HFFc6 (cell line): ENCODE measurements at places on chromosomes 11 and 22. TPM values are rescaled to one million over a fixed set of nuclear protein-coding genes. Genes with fewer than 3 reads are reported as not detected.

Gene OR8G5
- not detected in 3 replicates for total RNA-seq

Gene SCGB1D2
- total RNA-seq: not detected in 3 replicates

Gene VPREB1
- total RNA-seq: not detected in 3 replicates

DNA sequence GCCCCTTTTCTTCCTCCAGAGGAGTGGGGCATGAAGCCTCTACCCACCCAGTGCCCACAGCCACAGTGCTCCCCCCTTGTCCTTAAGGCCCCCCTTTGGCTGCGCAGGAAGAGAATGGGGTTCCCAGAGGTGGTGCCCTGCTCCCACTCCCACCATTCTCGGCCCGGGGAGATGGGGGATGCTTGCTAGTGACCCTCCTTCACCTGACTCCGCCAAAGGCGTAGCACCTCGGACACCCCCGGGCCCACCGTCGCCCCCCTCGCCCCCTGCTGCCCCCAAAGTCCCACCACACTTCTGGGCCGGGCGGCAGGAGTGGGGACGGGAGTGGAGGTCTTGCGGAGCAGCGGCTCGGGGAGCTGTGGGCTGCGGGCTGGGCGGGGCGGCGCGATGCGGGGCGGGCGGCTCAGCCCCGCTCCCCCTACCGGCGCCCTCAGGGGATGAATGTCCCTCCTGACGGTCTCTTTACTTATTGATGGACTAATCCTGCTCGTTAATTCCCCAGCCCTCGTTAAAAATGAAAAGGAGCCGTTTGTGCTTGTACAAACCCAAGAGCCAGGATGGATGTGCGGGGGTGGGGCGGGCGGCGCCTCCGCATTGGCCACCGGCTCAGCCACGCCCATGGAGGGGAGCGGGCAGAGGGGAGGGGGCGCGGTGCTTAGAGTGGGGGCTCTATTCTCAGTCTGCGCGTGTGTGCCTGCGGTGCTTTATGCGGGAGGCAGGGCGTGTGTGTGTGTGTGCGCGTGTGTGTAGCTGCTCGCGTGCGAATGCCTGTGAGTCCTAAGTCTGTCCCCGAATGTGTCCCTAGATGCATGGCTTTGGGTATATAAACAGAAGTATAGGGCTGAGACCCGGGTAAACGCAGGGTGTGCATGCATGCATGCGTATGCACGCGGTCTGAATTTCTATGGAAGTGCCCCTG, 25.6 kb downstream of the SYT7 start:
- DNase-seq: no peak

GRCh38 chr11:115926601-115927000, 422.4 kb upstream of the CADM1 start:
- DNase-seq: no peak

DNA sequence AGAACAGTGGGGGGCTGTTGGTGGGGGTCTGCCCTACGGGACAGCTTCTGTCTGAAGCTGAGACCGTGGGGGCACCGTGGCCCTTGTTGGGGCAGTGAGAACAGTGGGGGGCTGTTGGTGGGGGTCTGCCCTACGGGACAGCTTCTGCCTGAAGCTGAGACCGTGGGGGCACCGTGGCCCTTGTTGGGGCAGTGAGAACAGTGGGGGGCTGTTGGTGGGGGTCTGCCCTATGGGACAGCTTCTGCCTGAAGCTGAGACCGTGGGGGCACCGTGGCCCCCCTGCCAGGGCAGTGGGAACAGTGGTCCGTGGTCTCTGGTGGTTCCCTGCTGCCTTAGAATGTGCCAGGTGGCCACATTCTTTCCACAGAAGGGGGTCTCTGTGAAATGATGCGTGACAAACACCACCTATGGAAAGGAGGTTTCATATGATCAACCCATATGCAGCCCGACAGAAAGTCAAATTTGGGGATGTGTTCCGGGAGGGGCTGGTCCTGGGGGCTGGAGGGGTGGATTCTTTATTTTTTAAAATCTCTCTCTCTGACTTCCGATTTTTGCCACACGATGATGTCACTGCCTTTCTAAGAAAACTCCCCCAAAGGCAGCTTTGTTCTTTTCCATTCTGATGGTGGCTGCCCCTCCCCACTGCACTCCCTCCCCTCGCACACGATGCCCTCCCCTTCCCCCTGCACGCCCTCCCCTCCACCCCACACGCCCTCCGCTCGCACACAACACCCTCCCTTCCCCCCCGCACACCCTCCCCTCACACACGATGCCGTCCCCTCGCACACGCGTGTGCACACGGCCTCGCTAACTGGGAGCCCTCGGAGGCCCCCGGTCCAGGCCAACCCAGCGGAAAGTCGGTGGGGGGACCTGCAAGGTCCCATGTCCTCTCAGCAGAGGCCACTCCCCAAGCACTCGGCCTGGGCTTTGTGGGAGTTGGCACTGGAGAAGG, 1186.5 kb downstream of the BRD1 start:
- DNase-seq: no peak

- no peak for DNase-seq
Measured at GRCh38 chr22:24190159-24190540, 8.9 kb downstream of the SUSD2 start.

GRCh38 chr11:94948070-94948617, 25.2 kb downstream of the CWC15 start:
- peak; percentile 62 for DNase-seq

DNA sequence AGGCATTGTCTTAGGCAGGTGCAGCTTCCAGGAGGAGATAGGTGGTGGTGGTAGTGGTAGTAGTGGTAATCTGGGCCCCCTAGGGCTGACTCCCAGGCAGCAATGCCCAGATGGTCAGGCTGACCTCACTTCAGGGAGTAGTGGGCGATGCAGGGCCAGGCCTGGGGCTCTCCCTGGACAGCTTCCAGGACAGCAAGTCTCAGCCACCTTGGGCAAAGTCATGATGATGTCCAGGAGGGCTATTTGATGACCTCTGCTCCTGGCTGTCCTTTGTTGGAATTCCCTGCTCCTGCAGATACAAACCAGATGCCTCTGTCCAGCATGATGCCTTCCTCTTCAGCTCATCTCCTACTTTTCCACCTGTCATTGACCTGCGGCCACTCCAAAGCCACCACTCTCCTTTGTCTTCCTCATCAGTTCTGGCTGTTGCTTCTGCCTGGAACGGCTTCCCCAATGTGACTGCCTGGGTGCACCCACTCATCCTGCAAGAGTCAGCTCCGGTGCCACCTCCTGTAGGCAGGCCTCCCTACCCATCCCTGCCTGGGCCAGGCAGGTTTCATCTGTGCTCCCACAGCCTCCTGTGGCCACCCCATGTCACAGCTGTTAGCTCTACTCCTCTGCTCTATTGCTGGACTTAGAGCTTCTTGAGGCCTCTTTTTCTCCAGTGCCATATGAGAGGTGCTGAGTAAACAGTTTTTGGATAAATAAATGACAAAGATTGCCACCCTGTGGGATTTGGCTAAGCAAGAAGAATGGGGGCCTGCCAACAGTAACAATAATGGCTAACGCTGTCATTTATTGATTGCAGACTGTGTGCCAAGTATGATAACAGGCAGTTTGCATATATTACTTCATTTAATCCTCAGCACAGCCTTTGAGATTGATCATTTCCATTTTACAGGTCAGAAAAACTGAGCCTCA, 172.9 kb upstream of the NECTIN1 start:
- no peak for DNase-seq

DNA sequence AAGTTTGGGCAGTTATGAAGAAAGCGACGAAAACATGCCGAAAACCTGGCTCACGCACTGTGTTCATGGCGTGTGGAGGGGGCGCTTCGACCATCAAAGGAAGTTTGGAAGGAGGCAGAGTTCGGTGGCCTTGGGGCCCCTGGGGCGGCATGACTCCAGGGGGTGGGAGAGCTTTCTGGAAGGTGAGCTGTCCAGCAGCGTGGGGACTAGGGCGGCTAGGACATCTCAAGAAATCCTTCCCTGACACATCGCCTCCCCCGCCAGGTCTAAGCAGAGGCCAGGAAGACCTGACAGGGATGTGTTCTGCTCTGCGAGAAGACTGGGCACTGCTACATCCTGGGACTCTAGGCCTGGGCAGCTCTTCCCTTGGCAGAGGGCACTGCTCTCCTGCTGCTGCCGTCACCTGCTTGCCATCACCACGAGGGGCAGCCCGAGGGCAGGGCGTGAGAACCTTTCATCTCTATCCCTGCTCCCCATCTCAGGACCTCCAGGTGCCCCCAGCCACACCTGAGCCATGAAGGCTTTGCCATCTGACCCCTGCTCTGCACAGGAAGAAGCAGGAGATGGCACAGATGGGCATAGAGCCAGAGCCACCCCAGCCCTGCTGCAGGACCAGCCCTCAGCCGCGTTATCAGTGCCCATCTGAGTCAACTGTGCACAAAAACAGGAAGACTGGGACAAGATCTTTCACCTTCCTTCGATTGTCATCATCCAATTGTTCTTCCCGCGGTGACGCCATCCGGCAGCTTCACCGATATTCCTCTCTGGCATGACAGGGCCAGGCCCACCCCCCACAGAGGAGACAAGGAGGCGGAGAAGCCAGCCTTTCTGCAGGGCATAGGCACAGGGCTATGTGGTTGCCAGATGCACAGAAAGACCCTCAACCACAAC, 12.7 kb downstream of the LINC01488 start:
- DNase-seq: no peak

DNA sequence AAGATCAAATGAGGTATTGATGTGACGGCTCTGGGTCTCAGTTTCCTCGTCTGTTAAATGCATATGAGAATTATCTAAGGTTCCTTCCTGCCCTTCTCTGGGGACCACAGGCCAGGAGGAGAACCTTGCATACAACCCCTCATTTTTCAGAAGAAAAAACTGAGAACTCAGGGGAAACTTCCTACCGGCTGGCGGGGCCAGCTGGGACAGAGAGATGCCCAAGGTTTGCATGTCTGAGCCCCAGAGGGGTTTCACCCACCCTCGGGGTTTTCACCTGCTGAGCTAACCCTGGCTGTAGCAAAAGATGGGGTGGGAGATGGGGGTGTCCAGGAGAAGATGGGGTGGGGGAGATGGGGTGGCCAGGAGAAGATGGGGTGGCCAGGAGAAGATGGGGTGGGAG, 4.3 kb downstream of the TNFRSF13C start:
- DNase-seq: no peak

GRCh38 chr11:26676641-26677040, 45.2 kb downstream of the SLC5A12 start:
- no peak for DNase-seq

DNA sequence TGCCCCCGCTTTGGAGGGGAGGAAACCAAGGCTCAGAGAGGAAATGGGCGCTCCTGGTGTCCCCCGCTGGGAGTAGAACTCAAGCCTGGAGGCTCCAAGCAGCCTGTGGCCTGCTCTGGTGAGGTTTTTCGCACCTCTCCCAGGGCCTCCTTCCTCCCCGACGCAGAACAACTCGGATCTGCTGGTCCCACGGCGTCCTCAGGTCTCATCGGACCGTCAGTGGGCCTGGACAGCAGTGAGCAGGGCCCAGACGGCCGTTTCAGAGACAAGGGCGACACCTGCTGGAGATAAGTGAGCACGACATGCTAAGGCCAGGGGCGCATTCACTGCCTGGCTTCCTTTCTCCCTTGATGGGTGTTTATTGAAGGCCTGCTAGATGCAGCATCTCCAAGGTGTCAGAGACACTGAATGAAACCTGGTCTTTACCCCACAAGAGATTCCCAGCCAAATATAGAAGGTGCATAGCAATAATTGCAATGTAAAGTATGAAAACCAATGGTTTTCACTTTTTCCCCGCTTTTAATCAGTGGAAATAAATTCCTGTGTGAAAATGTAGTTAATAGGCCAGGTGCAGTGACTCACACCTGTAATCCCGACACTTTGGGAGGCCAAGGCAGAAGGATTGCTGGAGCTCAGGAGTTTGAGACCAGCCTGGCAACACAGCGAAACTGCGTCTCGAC, 26.9 kb upstream of the CD82 start:
- DNase-seq: peak; percentile 42

DNA sequence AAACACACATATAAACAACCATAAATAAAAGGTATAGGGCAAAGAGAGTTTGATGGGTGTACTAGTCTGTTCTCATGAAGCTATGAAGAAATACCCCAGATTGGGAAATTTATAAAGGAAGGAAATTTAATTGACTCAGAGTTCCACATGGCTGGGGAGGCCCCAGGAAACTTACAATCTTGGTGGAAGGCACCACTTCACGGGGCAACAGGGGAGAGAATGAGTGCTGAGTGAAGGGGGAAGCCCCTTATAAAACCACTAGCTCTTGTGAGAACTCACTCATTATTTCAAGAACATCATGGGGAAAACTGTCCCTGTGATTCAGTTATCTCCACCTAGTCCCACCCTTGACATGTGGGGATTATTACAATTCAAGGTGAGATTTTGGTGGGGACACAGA, 385.9 kb upstream of the ANO5 start:
- DNase-seq: no peak

GRCh38 chr11:111417766-111418435, 38.8 kb upstream of the POU2AF1 start:
- DNase-seq: no peak

DNA sequence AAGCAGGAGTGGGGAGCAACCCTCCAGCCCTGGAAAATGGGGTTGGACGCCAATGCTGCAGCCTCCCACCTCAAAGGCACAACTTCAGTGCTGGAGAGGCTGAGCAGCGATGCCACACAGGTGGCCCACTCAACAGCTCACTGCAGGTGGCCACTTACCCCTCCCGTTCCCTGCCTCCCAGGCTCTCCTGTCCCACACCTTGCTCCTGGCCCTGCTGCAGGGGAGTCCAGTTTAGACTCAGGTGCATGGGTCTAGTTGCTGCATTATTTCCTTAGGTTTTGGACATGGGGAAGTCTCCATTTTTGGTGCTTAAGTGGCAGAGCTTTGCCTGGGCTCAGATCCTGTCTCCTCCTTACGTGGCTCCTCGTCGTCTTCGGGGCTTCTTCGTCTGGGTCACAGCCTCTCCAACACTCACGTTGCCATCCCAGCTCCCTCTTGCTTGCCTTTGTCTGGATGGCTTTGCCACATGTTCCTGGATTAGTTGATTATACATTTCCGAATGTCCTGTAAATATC, 898.3 kb downstream of the BRD1 start:
- no peak for DNase-seq

DNA sequence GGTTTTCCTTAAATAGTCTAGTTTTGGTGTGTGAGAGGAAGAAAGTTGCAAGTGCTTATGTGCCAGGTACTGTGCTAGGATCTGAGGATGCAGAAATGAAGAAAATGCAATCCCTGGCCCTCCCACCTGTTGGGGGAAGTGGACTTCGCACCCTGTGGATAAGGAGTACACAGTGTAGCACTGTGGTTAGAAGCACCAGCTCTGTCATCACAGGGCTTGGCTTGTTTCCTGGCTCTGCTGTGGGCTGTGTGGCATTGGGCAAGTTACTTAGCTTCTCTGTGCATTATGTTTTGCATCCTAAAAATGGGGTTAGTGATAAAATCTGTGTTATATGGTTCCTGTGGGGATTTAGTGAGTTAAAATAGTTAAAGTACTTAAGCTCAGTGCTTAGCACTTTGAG, 68.2 kb downstream of the ENDOD1 start:
- no peak for DNase-seq

- no peak for DNase-seq
Measured at GRCh38 chr11:12199231-12199948, 89.0 kb downstream of the MICAL2 start.

DNA sequence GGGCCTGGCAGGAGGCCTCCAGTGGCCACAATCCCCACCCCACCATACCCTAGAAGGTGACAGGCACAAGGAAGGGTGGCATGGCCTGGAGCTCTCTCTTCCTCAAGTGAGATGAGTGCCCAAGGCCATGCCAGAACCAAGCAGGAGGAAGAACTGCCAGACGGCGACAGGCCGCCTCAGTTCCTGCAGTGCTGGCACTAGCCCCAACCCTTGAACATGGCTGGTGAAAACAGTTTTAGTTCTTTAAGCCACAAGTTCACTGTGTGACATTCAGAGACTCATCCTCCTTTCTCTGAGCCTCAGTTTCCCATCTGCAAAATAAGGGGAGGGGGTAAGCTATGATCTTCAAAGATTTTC, 9.8 kb downstream of the CHRDL2 start:
- DNase-seq: no peak
